ENCODE measurements at places on chromosomes 3 and 15.

DNA sequence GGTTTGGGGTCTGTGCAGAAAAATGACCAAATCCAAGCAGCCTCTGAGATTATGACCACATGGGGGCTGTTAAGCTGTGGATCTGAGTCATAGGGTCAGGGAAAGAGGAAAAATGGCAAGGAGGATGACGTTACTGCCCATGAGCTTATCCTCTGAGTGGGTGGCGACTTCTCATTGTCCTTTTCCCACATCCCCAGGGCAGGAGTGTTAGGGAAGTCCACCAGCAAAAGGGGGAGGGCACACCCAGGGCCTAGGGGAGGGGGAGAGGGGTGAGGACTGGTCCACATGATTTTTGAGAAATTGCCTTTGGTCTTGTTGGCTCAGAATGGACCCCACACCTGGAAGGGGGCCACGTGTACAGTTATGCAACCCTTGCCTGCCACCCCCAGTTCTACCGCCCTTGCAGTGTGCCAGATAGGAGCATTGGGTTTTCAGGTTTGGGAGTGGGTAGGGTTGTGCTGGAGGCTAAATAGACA is 2.6 kb downstream of the CD276 start:
- no peak for DNase-seq

GRCh38 chr15:82018201-82018600 is 27.6 kb downstream of the MEX3B start:
- DNase-seq, result no peak

DNA sequence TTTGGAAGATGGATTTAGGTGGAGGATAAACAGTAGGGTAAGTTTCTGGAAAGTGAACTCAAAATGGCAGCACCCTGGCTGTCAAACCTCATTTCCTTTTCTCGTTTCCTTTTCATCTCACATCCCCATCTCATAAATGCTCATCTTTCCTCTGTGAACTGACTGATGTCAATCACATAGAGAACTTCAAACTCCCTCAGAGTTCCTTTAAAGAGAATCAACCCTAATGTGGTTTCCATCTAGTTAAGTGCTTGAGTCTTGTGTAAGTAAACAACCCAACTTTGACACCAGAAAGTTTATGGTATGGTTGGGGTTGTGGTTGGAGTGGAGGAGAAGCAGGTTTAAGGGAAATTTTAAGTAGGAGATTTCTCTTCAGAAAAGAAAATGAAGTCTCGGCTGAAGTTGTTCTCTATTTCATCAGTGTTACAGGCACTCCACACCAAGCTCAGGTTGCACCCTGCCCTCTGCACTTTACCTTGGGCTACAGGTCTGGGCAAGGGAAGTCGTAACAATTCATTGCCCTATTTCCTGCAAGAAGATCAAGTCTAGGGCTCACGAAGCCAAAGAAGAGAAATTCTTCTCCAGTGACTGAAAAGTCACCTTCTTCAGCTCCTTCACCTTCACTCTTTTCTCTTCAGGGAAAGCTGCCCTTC is 34.4 kb upstream of the TNIK start:
- no peak for DNase-seq

DNA sequence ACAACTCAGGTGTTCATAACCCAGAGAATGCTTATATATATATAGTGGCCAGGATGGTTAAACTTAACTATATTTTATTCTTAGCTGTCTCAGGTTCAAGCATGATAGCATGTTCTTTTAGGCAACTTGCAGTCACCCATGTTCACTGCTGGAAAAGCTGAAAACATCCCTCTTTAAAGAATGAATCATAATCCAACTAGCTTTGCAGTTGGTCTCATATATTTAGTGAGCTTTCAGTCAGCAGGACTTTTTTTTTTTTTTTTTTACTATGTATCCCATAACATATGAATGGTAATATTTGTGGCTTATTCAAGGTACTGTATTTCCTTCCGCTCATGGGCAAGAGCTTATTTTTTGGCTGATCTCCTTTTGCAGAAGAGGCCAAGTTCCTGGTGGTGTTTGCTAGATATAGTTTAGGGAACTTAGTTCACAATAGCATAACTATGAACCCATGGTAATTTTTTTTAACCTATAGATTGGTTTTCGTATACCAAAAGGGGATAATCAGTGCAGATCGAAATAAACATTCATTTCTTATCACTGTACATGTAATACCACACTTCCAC is 77.6 kb downstream of the CMSS1 start:
- DNase-seq, result no peak

DNA sequence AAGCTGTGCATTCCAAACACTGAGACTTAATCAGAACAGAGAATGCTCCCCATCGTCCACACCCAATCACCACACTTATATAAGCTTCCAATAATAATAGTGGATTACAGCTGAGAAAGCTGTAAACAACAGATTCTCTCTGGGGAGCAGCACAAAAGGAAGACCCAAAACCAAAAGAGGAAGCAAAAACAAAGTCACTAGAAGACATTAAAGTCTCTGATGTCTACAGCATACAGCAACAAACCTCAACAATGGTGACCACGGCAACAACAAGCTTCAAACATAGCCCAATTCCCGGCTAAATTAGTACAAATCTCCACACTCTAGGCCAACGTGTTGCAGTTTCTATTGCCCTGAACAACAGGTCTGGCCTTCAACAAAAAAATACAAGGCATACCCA is 37.7 kb downstream of the ZDHHC23 start:
- no peak for DNase-seq

- no peak for DNase-seq
Measured at GRCh38 chr3:140856905-140857304, 84.7 kb upstream of the SLC25A36 start.

GRCh38 chr3:59256230-59256629 is 206.4 kb upstream of the CFAP20DC start:
- no peak for DNase-seq

- DNase-seq, result no peak
Measured at GRCh38 chr15:62749036-62749815, 293.3 kb upstream of the TPM1 start.

DNA sequence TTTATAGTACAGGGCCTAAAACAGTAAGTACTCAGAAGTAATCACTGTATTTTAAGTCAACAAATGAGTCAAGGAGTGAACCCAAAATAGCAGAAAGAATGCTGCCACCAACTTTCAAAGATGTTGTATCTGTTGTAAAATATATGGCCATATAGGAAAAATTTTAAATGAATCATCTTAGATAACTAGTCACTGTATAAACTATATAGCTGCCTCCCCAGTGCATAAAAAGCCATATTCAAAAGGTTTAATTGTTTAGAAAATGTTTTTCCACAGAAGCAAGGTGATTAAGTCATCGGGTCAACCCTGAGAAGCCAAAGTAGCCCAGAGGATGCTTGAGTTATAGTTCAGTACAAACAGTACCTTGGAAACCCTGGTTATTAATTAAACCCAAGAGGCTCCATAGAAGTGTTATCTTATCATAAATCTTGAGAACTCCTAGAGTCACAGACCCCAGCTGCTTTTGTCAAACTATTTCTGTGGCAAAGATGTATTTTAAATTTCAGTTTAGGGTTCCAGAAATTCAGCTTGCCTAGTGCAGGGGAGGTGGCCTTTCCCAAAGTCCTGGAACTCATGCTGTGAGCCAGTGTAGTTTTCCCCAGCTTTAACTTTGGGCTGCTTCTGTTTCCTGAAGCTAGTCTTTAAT is 39.2 kb downstream of the MBNL1 start:
- DNase-seq, result no peak

DNA sequence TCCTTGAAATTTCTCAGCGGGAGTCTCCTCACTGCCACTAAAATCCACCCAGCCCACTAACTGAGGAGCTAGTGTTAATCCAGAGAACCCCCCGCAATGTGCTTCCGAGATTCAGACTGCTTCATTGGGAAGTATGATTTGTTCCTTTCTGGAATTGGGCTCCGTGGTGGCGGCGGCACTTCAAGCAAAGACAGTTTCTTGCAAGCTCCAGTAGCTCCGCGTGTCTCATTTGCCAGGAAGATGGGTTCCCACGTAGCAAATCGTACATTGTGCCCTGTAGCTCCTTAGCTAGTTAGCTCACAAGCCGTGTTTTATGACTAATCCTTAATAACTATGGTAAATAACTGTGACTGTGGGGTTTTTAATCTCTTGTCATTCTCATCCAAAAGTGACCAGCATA is 45.4 kb downstream of the SLC6A1 start:
- no peak for DNase-seq

GRCh38 chr3:191139736-191140135 is 59.3 kb upstream of the OSTN start:
- DNase-seq, result no peak

DNA sequence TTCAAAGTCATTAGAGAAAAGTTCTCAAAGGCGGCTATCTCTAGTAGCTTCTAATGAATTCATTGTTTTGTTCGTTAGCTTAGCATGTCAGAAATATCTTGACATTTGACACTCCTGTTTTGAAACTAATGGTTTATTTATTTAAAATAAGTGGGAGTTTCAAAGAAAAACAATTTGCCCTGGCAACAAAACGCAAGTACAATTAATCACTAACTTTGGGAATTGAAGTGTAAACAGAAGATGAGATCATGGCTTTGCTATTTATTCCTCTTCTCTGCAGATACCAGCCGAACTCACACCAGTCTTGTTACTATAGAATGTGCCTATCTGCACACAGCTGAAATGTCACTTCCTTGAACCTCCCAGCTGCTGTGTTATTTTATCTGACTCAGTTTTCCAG is 27.5 kb downstream of the MASP1 start:
- DNase-seq, result no peak

DNA sequence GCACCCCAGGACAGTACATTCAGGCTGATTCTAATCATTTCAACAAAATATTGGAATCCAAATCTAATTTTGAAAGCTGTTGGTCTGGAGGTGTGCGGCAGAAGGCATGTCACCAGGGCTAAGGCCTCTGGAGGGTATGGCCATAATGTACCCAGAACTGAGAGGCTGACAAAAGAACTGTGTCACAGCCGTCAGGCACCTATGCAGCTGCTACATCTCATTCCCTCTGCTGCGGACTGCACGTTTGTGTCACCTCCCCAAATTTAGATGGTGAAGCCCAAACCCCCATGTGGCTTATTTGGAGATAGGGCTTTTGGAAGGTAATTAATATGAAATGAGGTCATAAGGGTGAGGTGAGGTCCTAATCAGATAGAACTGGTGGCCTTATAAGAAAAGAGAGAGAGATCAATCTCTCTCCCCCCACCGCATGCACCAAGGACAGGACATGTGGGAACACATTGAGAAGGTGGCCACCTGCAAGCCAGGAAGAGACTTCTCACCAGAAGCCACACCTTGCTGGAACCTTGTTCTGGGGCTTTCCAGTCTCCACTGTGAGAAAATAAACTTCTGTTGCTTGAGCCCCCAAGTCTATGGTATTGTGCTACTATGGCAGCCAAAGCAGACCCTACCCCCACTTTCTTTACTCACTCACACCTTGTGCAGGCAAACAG is 22.8 kb downstream of the ADPGK start:
- no peak for DNase-seq

- DNase-seq, result no peak
Measured at GRCh38 chr3:192883512-192883911, 34.1 kb downstream of the MB21D2 start.

GRCh38 chr3:195226900-195227447 is 44.0 kb downstream of the XXYLT1 start:
- DNase-seq, result no peak

Data from cortex of kidney (tissue), 1 donor.